ENCODE measurements at places on chromosomes 6 and 20. TPM values are rescaled to one million over a fixed set of nuclear protein-coding genes. Genes with fewer than 3 reads are reported as not detected.
A peak's percentile ranks its signal among the peaks of the same experiment; 100 is the strongest.

HNF4A gene
- not detected for total RNA-seq

DNA sequence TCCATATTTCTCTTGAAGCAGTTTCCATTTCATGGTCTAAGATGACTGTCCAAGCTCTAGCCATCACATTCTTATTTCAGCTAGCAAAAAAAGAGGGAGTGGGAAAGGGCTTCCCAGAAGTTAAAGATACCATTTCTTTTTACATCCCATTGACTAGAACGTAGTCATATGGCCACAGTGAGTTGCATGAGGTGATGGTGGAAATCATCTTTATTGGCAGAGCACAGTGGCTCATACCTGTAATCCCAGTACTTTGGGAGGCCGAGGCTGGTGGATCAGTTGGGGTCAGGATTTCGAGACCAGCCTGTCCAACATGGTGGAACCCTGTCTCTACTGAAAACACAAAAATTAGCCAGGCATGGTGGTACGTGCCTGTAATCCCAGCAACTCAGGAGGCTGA is 99.6 kb downstream of the ISM1 start:
- DNase-seq = no peak
- peaks cover 10% of the 10 kb centered on the region for H3K27me3 ChIP-seq
- H3K4me1 ChIP-seq = no peaks in the 10 kb centered on the region
- no peak overlapping the region for H3K27ac ChIP-seq

DNA sequence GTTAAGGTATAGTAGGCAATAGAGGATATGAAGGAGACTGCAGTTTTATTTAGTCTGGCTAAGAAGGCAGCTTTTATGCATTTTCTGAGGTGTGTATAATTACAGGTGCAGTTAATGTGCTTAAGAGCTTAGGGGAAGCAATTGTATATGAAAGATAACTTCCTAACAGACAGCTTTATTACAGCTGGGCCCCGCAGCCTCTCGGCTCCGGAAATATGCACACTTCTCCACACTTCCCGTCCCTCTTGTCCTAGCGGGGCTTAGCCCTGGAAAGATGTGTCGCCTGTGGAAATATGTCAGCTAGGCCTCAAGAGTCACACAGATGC is 178.4 kb upstream of the ARID1B start:
- DNase-seq = peak; percentile 6
- no peaks in the 10 kb centered on the region for H3K27me3 ChIP-seq
- H3K4me1 ChIP-seq = no peaks in the 10 kb centered on the region

- peaks cover 11% of the 10 kb centered on the region for H3K4me1 ChIP-seq
- no peaks in the 10 kb centered on the region for H3K27me3 ChIP-seq
- DNase-seq = no peak
- H3K27ac ChIP-seq = peak overlapping the region; percentile 91
- H3K4me3 ChIP-seq = peak overlapping the region; percentile 82
These were observed 534 bp downstream of the NANP start for GRCh38 chr20:25623225-25623735.

RIMS4 gene
- not detected for total RNA-seq

DNA sequence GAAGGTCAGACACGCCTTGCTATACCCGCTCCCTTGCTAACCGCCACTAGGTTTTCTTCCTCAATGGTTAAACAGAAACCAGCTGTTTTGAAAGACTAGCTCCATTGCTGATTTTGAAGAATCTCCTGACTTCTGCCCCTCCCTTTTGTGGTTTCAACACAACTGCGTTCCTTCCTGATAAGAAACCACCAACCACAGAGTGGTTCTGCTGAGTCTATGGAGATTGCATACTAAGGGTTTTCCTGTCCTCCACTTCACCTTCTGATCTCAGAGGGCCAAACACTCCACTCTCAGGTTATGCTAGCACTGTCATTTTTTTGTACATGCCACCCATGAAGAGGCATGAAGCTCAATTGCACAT is 207.9 kb downstream of the MYLK4 start:
- H3K4me3 ChIP-seq = no peak overlapping the region
- DNase-seq = no peak
- no peaks in the 10 kb centered on the region for H3K4me1 ChIP-seq
- H3K27ac ChIP-seq = no peak overlapping the region
- no peaks in the 10 kb centered on the region for H3K36me3 ChIP-seq
- no peaks in the 10 kb centered on the region for H3K27me3 ChIP-seq

DNA sequence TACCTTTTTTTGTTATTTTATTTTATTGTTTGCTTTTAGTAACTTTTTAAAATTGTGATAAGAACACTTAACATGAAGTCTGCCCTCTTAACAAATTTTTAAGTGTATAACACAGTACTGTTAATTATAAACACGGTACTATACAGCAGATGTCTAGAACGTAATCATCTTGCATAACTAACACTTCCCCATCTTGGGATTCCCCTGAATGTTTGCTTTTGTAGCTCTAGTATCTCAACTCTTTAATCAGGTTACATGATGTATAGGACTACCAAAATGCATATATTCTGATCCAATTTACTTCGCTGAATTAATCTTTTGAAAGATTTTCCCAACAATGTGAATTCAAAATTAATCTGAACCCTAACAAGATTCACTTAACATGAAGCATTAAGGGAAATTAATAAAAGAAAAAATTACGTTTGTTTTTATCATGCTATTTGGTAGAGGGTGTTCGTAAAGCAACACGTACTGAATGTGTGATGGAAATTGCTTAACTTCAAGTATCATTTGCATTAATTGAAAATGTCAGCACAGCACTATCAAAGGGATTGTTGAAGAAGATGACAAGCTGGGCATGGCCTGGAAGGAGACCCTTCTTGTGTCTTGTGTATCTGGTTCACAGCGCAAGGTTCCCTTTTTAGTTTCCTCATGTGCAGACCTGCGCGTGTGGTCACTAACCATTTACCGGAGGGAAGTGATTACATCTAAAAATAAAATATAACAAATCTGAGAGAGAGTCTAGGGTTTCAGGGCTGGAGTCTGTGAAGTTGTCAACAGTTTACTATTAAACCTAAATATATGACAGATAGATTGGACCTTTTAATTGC is 15.2 kb downstream of the COL19A1 start:
- no peaks in the 10 kb centered on the region for H3K4me1 ChIP-seq
- no peaks in the 10 kb centered on the region for H3K27me3 ChIP-seq
- no peak overlapping the region for H3K27ac ChIP-seq
- DNase-seq = no peak
- H3K36me3 ChIP-seq = no peaks in the 10 kb centered on the region
- H3K4me3 ChIP-seq = no peak overlapping the region

SNAP91 gene
- total RNA-seq = 0.72 TPM

DNA sequence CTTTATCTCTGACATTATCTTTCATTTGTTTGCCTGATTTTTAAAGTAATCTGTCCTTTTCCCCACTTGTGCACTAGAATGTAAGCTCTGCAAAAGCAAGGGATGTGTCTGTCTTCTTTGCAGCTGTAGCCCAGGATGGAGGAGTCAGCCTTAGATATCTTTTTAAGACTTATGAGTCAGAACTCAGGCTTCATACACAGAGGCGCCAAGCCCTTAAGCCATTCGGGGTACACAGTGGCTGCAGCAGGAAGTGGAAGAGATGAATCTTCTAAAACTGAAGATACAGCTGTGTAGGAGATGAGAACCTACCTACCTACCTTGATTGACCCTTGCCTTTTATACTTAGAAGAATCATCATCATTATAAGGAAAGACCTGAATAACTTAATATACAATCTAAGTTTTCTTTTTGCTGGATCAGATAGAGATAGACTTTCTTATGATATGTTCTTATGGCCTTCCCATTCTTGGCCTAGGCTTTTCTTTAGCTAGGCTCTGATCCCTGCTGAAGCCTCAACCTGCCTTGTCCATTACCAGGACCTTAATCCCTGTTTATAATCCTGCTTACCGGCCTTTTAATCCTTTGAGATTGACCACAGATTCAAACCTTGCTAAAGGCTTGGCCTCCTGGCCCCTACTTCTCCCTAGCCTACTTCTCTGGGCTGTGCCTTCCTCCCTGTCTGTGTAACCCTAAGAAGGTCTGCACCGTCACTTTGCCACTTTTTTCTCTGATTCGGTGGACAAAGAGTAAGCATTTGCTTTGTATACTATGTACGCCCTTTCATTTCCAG is 304.5 kb downstream of the PRL start:
- H3K4me1 ChIP-seq = peaks cover 12% of the 10 kb centered on the region
- H3K36me3 ChIP-seq = no peaks in the 10 kb centered on the region
- no peak overlapping the region for H3K4me3 ChIP-seq
- no peaks in the 10 kb centered on the region for H3K27me3 ChIP-seq
- DNase-seq = no peak

GRCh38 chr20:37741570-37741969 is 47.7 kb downstream of the CTNNBL1 start:
- DNase-seq = no peak
- H3K27me3 ChIP-seq = no peaks in the 10 kb centered on the region
- no peaks in the 10 kb centered on the region for H3K36me3 ChIP-seq
- H3K4me1 ChIP-seq = no peaks in the 10 kb centered on the region
- no peak overlapping the region for H3K4me3 ChIP-seq

GRCh38 chr6:116971959-116972358 is 94.9 kb downstream of the RFX6 start:
- no peak overlapping the region for H3K4me3 ChIP-seq
- no peaks in the 10 kb centered on the region for H3K36me3 ChIP-seq
- DNase-seq = peak; percentile 37
- no peaks in the 10 kb centered on the region for H3K4me1 ChIP-seq

ATP6V1G2 gene
- 0.84 TPM for total RNA-seq

CYP24A1 gene
- not detected for total RNA-seq

COL9A3 gene
- 0.76 TPM for total RNA-seq

GRCh38 chr6:66173587-66173986 is 466.6 kb upstream of the EYS start:
- no peak overlapping the region for H3K4me3 ChIP-seq
- no peak for DNase-seq
- no peaks in the 10 kb centered on the region for H3K27me3 ChIP-seq
- no peaks in the 10 kb centered on the region for H3K4me1 ChIP-seq
- H3K27ac ChIP-seq = no peak overlapping the region
- no peaks in the 10 kb centered on the region for H3K36me3 ChIP-seq

B3GAT2 gene
- total RNA-seq = not detected

DNA sequence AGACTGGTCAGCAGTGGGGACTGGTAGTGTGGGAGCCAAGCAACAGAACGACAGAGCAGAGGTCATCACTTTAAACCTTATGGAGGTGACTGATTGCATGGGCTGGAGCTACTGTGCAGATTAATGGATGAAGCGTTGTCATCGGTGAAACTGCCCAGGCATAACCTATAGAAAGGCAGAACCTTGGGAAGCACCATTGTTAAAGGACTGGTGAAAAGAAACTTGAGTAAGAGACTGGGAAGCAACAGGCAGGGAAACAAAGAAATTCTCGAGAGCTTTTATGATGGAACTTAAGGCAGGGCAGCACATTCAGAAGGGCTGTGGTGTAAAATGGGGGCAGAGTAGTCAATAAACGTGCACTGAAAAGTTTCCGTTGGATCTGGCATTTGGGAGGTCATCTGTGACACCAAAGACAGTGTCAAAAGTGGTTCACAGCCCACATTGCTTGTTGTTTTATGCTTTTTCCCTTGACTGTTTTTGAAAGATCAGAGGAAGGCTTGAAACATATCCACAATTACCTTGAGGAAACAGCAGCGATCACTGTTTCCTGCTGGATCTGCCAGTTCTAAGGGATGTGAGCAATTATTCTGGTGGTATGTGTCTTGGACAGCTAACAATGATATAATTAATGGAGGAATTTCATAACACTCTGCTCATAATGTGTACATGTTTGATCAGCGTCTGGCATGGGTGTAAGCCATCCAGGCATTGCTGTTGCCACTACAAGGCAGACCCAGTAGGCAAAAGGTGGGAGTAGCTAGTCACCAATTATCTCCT is 62.7 kb downstream of the LRRC1 start:
- H3K36me3 ChIP-seq = no peaks in the 10 kb centered on the region
- no peaks in the 10 kb centered on the region for H3K27me3 ChIP-seq
- peak overlapping the region; percentile 38 for H3K4me3 ChIP-seq
- H3K4me1 ChIP-seq = peaks cover 30% of the 10 kb centered on the region
- peak overlapping the region; percentile 80 for H3K27ac ChIP-seq

DNA sequence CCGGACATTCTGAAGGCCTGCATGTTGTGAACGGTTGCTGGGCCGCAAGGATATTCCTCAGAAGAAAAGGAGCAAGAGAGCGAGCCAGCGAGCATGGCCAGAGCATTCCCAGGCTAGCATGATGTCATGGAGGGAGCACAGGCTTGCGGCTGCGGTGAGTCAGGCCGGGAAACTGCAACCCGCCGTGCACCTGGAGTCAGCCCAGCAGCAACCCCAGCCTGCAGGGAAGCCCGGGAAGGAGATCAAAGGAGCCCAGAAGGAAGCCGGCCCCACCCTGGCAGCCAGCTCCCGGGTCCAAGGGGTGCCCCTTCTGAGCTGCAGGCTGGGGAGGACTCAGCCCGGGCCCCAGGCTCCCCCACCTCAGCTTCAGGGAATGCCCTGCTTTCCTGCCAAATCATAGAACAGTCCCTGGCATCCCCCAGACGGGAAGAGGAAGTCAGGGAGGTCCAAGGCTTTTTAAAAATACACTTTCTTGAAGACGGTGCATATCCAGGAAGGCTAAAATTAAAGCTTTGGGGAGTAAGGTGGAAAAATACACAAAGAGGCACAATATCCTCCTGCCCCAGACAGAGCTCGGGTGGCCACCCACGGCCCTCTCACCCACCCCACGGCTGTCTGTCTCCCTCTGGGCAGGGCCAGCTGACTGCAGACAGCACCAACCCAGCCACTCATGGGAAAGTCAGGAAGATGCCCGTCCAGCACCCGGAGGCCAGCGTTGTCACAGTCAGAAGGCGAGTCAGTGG is 53.7 kb downstream of the BMP7 start:
- no peak overlapping the region for H3K4me3 ChIP-seq
- H3K27me3 ChIP-seq = no peaks in the 10 kb centered on the region
- no peaks in the 10 kb centered on the region for H3K36me3 ChIP-seq
- H3K27ac ChIP-seq = no peak overlapping the region
- no peak for DNase-seq

CAGE1 gene
- not detected for total RNA-seq

RNF39 gene
- not detected for total RNA-seq

- no peak overlapping the region for H3K27ac ChIP-seq
- no peak overlapping the region for H3K4me3 ChIP-seq
- no peak for DNase-seq
- no peaks in the 10 kb centered on the region for H3K36me3 ChIP-seq
- H3K27me3 ChIP-seq = peaks cover 65% of the 10 kb centered on the region
These were observed 88.7 kb upstream of the PRDM1 start for GRCh38 chr6:105997482-105997881.

- H3K4me3 ChIP-seq = no peak overlapping the region
- H3K27ac ChIP-seq = no peak overlapping the region
- no peak for DNase-seq
- no peaks in the 10 kb centered on the region for H3K4me1 ChIP-seq
- H3K27me3 ChIP-seq = no peaks in the 10 kb centered on the region
These were observed 82.3 kb upstream of the FRMD1 start for GRCh38 chr6:168161371-168161750.

GRCh38 chr6:108227290-108227689 is 33.5 kb downstream of the SNX3 start:
- no peak for DNase-seq
- H3K27me3 ChIP-seq = no peaks in the 10 kb centered on the region
- H3K4me3 ChIP-seq = no peak overlapping the region
- no peak overlapping the region for H3K27ac ChIP-seq

GRCh38 chr6:8839626-8840025 is 404.3 kb upstream of the SLC35B3 start:
- H3K27me3 ChIP-seq = no peaks in the 10 kb centered on the region
- DNase-seq = no peak
- H3K4me3 ChIP-seq = no peak overlapping the region
- no peak overlapping the region for H3K27ac ChIP-seq
- no peaks in the 10 kb centered on the region for H3K36me3 ChIP-seq
- H3K4me1 ChIP-seq = no peaks in the 10 kb centered on the region

LY6G6F gene
- not detected for total RNA-seq

All from endothelial cell of umbilical vein (primary cell).